ENCODE measurements at places on chromosomes 3 and 15. TPM values are rescaled to one million over a fixed set of nuclear protein-coding genes. Genes with fewer than 3 reads are reported as not detected.

DNA sequence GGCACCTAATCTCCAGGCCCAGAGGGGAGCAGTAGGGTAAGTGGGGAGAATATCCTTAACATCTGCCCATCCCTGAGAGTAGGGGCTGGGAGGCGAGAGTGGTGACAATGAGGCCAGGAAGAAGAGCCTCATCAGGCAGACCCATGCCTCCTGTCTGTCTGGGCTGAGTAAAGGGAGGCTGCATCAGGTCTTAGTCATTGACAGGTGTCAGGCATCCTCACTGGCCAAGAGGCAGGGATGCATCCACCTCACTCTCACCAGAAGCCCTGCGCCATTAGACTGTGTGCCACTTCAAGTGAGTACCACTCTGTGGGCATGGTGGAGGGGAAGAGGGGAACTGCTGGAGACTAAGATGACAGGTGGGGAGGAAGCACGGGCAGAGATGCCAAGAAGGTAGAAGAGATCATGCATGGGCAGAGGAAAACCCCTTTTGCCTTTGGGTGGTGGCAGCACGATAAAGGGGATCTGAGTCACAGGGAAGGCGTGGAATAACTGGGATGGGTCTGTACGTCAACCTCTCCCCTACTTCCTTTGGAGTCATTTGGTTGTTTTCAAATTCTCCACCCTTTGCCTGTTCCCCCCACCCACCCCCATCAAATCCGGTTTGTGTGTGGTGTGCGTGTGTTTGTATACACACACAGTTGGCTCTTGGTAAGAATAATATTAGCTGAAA lies 14.1 kb downstream of the ANAPC13 start:
- peaks cover 13% of the 10 kb centered on the region for H3K4me1 ChIP-seq
- H3K4me3 ChIP-seq, result no peak overlapping the region
- no peaks in the 10 kb centered on the region for H3K36me3 ChIP-seq

DNA sequence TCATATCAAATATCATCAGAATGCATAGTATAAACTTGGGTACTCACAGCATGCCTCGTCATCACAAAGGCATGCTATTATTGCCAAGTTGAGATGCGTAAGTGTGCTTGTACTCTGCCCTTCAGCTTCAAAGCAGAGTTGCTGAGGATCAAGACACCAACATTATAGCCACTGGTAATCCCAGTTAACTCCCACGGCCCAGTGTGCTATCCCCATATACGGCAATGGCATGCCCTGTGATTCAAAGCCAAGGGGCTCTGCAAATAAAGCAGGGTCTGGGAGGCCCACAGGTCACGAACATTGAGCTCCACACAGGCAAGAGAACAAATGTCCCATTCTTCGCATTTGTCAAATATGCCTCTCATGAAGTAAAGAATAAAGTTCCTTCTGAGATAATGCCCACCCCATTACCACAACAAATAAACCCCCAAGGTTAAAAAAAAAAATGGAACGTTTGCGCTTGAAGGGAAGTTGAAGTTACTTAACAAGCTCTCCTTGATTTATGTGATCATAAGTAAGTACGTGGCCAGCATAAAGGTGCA lies 298.1 kb upstream of the NECTIN3 start:
- H3K4me1 ChIP-seq, result no peaks in the 10 kb centered on the region
- no peak overlapping the region for H3K27ac ChIP-seq
- DNase-seq, result no peak
- no peak overlapping the region for H3K4me3 ChIP-seq

GRCh38 chr3:45865563-45865962 lies 20.8 kb upstream of the CCR9 start:
- H3K4me1 ChIP-seq, result no peaks in the 10 kb centered on the region
- H3K27ac ChIP-seq, result no peak overlapping the region
- H3K4me3 ChIP-seq, result no peak overlapping the region
- H3K27me3 ChIP-seq, result peaks cover 6% of the 10 kb centered on the region
- DNase-seq, result no peak

DNA sequence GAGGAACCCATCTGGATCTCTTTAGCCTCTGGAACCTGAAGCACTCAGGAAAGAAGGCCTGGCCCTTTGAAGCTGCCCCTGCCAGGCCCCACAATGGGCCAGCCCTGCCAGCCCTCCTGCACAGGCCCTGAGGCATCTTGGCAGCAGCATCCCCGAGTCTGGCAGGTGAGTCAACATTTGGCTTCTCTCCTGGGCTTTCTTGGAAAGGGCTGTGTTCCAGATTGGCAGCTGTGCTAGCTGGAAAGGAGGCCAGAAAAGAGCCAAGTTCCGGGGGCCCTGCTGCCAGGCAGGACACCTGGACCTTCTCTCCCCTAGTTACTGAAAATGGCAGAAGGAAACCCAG lies 187.2 kb downstream of the SHQ1 start:
- H3K4me3 ChIP-seq, result no peak overlapping the region
- H3K27me3 ChIP-seq, result peaks cover 1% of the 10 kb centered on the region
- H3K36me3 ChIP-seq, result no peaks in the 10 kb centered on the region
- H3K4me1 ChIP-seq, result no peaks in the 10 kb centered on the region

The FOXB1 gene
- polyA plus RNA-seq, result not detected

The ISL2 gene
- 0.10 TPM for polyA plus RNA-seq
